NB4 (cell line): ENCODE measurements at places on chromosomes 6 and 20.

DNA sequence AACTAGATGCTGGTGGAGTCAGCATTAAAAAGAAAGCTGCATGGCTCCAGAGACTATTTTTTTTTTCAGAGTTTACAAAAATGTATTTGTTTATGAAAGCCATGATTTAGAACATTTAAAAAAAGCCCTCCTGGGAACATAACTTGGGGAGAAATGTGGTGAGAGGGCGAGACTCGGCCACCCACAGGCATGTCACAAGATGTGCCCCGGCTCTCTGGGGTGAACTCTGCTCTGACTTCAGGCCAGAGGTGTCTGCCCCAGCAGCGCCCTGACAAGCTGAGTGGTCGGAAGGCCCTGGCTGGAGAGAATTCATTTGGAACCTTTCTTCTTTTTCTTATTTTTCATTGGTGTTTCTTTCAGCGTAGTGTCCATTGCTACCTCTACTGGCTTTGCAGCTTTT lies 21.7 kb upstream of the RFPL4B start:
- DNase-seq, result no peak

DNA sequence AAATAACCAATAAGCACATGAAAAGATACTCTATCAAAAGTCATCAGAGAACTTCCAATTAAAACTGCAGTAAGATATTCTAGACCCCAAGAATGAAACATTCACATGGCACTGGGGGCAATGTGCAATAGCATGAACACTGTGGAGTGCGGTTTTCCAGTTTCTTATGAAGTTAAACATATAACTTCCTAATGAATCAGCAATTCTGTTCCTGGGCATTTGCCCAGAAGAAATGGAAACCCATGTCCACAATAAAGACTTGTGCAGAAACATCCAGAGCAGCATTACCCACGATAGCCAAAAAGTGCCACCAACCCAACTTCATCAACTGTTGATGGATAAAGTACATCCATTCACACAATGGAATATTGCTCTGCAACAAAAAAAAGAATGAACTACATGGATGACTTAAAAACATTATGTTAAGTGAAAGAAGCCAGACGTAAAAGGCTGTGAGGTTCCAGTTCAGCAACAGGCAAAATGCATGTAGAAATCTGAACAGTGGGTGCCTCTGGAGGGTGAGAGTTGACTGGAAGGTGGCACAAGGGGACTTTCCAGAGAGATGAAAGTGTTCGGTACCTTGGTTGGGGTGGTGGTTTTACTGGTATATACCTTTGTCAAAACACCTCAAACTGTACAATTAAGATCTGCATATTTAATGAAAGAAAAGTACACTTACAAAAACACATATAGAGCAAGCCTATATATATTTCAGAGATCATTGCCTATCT lies 207.2 kb upstream of the ECI2 start:
- no peak for DNase-seq

DNA sequence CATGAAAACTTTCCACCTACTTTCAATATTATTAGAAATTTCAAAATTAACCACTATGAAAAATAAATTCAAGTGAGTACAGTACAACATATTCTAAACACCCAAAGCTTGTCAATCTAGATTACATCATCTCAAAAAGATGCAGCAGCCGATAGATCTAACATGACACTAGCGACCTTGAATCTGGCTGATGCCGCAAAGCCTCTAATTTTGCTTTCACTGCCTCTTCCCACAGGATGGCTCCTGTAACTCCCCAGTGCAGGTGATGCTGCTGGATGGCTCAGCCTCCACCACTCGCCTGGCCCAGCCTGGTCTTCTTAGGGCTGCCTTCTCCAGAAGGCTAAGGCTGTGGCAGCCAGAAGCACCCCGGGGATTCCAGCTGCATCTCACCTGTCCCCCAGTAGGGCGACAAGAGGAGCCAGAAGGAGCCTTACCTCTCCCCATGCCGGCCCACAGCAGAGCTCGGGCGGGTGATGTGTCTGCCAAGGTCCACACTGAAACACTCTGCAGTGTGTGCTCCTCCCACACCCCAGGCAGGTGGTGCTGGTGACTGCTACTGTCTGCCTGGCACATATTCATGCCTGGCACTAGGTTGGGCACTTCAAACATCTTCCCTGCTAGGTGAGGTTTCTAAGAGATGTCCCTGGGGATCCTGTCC lies 82.1 kb downstream of the SLC23A2 start:
- DNase-seq, result no peak

- DNase-seq, result peak; percentile 27
Observed at GRCh38 chr6:99282479-99283062, 66.9 kb downstream of the FAXC start.

DNA sequence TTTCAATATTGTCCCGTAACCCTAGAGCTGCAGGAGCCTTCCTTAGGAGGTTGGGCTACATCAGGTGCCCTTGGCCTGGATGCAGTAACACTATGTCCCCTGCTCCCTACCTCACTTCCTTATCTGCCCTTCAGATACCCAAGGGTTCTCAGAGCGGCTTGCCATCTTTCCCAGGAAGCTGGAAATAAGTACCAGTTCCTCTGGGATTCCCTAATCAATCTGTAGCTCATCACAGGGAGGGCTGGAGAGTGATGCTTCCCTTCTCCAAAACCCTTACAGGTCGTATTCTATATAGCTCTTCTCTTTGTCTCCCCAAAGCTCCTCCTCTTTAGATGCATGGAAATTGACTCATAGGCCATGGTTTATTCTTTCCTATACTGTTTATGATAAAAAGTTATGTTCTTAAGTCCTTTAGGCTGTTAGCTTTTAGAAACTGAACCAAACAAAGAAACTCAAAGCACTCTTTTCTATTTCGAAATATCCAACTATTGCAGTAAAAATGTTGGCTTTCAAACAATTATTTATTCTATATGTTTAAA lies 4.2 kb downstream of the MYCT1 start:
- no peak for DNase-seq

GRCh38 chr6:163857421-163857820 lies 442.9 kb downstream of the QKI start:
- no peak for DNase-seq
